ENCODE measurements at places on chromosomes 6 and 20. TPM values are rescaled to one million over a fixed set of nuclear protein-coding genes. Genes with fewer than 3 reads are reported as not detected.

DNA sequence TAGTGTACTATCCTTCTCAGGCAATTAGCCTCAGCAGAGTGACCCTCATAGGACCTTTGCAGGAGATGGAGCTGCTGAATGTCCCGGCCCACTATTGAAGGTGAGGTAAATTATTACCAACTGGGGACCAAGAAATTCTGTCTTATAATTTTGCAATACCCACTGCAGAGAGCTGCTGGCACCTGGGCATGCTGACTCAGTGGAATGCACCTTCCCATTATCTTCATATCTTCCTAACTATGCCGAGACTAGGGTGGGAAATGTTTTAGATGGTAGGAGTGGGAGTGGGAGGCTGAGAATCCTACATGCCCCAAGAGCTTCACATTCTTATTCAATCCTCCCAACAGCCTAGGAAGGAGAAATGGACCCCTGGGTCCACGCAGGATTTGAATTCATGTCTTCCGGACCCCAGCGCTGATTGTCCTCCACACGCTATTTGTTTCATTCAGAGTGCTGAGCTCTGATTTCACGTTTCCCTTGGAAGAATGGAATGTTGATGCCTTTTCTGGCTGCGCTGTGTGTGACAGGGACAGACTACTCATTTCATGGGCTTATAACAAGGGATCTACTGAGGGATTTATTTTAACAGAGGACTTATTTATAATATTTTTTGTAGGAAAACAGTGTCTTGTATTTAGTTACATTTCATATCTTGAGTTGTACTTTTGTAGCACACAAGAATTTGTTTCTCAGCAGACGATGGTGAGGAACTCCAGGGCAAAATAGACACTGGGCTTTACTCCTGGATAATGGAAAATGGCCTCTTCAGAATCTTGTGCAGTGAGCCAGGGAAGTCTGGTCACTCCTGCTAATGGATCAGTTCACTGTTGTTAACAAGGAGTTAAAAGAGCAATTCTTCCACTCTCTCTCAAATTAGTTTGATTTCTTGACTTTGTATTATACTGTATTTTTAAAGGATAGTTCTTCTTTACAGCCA, 66.4 kb downstream of the FYN start:
- no peak for DNase-seq

The FBXL4 gene
- total RNA-seq: 25.8 TPM

DNA sequence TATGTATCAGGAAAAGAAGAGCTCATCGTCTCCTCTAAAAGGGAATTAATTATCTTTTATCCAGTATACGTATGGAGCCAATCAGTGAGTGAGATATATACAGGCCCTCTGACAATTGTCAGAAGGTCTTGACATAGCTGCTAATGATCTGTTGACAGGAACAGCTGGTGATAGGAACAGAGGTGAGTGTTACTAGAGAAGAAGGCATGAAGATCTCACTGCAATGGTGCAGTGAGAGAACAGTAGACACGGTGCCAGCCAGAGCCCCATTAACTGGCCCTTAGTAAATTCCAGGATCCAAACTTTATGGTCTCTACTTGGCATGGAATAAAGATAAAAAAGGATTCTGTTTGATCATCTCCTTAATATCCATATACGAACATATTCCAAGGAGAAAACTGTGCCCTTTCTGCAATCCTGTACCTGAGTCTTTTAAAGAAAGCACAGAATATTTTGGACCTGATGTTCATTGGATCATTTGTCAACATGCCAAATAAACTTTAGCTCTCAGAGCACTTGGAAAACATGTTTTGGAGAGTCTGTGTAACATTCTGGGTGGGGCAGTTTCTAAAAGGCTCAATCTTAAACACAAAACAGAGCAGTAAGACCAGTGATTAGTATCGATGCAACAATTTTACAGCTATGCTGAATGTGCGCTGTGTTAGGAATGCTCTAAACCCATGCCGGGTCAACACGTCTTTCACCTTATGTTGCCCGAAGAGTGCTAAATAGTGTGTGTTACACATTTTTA, 135.8 kb upstream of the CITED2 start:
- DNase-seq: no peak

- no peak for DNase-seq
These were observed 14.6 kb upstream of the CDK5RAP1 start for GRCh38 chr20:33415948-33416347.

DNA sequence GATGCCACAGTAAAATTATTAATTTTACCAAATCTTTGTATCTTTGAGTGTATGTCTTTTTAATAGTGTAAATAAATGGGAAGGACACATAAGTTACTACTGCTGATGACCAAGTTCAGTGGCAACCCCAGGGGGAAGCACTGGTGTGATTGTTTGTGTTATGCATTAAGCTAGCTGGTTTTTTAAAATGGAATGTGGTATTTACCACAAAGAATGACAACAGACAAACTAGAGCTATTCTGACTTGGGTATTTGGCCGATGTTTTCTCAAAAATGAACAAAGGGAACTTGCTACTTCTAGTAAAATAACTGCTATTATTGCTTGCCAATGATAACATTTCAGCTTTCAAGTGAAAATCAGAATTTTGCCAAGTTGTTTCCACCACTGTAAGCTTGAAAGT, 2.9 kb downstream of the FNDC1 start:
- DNase-seq: no peak

- DNase-seq: no peak
These were observed 3.2 kb downstream of the ACTR5 start for GRCh38 chr20:38751360-38751976.

- DNase-seq: peak; percentile 89
These were observed 15.8 kb upstream of the RBPJL start for GRCh38 chr20:45290677-45291355.

DNA sequence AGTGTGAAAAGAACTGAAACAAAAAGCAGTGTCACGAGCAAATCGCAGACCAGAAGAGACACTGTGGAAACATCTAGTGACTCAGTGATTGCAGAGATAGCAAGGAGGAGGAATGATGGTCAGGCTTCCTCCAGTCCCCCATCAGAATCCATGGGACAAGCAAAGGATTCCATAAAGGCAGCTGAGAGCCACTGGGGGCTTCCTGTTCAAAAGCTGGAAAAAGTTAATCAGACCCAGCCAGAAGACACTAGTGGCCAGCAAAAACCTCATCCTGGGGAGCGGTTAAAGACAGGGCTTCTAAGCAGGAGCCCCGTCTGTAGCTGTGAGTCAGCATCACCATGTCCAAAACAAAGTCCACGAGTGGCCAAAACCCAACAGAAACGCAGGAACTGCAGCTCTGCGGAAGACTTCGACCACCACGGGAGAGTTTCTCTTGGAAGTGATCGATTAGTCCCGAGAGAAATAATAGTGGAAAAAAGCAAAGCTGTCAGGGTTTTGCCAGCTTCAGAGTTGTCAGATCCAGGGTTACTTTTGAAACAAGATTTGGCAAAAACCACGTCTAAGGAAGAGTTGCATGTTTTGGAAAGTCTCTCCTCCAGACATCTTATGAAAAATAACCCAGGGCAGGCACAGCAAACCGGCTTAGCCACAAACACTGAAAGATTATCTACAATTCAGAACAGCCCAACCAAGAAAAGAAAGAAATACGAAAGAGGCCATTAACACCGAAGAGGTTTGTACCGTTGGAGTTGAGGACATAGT, 51.0 kb downstream of the JAG1 start:
- no peak for DNase-seq

DNA sequence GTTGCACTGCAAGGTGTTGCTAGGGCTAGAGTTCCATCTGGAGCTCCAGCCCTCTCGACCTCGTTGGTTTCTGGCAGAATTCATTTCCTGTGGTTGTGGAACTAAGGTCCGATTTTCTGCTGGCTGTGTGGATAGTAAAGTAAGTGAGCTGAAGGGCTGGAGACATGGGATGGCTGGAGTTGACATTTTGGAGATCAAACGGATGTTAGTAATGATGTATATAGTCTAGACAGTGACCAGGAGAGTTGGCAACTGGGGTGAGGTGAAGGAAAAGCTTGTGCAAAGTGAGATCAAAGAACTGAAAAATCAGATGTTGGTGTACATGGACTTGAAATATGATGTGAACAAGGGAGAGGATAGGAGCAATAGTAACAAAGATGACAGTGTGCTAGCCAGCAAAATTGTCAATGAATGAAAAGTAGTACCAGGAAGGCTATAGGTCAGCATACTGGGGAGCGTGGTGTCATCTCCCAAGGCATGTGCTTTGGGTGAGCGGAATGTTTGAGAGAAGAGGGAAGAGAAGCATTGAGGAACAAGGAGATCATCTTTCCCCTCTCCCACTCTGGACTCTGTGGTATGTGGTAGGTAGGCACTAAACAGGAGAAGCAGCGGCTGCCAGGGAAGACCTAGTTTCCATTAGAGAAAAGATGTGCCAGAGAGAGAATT, 7.8 kb downstream of the QRSL1 start:
- DNase-seq: no peak

DNA sequence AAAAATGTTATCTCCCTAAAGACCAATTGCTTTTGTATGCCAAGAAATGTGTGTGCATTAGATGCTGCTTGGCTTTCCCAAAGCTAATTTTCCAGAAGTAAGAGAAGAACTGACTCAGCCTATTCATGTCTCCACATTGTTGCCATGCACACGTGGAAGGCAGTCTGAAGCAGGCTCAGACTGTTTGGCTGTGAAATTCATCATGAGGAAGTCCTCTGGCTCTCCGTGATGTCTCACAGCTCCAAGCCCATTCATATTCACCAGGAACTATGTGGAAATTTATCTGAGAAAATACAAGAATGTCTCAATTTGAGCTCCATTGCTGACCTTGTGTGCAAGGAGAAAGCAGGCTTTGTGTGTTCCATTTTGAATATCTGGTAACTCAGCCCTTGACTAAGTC, 1022.2 kb upstream of the GJE1 start:
- no peak for DNase-seq

DNA sequence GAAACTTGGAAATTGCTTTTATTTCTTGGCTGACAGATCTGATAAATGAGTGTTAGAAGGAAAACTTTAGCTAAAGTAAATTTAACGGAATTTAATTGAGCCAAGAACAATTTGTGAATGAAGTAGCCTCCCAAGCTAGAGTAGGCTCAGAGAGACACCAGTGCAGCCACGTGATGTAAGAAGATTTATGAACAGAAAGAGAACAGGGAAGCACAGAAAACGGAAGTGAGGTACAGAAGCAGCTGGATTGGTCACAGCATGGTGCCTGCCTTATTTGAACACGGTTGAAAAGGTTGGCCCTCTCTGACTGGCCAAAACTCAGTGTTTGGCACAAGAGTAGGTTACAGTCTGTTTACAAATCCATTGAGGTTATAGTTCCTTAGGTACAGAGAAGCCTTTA, 29.5 kb upstream of the IFNGR1 start:
- peak; percentile 34 for DNase-seq

The FAM217A gene
- total RNA-seq: not detected

DNA sequence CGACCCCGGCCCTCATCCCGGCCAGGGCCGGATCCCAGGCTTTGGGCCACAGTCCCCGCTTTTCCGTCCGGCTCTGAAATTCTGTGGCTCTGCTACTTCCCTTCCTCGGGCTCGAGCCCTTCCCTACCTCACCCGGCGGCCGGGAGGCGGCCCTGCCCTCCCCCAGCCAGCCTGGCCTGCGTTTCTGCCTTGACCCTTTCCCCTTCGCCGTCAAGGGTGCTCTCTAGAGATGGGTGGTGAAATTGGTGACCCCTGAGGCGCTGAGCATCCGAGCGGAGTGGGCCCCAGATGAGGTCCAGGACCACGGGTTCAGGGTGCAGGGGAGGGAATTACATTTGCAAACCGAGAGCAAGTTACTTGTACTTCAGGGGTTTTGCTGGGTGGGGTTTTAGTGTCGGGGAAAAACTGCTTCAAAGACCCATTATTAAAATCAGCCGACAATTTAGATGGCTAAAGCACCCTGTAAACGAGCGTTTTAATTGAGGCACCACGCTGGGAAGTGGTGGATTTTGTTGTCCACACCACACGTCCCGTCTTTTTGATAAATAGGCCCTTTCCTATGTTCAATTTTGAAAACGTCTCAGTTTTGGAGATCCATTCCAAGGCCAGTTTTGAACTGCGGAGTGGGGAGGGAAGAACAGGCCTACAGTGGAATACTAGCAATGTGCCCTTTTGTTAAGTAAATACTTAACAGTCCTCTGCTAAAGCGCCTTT, 9.9 kb downstream of the TFAP2A start:
- no peak for DNase-seq

DNA sequence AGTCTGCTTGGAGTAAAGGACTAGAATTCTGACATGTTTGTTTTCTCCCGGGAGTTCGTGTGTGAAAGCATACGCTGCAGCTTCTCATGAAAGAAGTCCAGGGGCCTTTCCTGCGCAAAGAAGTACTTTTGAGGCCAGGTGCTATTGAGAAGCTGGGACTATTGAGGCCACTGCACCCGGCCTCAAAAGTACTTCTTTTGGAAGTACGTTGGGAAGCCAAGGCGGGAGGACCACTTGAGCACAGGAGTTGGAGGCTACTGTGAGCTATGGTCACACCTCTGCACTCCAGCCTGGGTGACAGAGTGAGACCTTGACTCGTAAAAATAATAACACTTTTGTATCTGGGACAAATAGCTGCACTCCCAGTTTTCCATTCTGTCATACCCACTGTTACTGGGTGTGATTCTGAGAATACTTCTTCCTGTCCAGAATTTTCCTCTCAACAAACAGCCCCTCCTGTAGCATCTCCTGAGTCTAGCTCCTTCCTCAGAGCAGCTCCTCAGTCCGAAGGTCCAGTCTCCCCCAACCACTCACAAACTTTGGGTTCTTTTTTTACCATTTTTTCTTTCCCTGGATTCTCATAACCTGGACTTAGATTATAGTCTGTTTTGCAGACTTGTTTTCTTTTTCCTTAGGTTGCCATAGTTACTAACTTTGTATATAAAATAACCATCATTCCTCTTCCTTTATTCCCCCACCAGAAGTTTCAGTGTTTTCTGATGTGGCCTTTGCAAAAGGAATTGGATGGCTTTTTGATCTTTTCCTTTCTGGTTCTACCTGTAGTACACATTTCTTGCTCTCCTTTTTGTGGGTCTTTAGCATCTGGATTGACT, 12.7 kb downstream of the STK35 start:
- no peak for DNase-seq

The SGK2 gene
- 42.9 TPM for total RNA-seq

The BPIFA3 gene
- not detected for total RNA-seq

The FRK gene
- total RNA-seq: 25.0 TPM

DNA sequence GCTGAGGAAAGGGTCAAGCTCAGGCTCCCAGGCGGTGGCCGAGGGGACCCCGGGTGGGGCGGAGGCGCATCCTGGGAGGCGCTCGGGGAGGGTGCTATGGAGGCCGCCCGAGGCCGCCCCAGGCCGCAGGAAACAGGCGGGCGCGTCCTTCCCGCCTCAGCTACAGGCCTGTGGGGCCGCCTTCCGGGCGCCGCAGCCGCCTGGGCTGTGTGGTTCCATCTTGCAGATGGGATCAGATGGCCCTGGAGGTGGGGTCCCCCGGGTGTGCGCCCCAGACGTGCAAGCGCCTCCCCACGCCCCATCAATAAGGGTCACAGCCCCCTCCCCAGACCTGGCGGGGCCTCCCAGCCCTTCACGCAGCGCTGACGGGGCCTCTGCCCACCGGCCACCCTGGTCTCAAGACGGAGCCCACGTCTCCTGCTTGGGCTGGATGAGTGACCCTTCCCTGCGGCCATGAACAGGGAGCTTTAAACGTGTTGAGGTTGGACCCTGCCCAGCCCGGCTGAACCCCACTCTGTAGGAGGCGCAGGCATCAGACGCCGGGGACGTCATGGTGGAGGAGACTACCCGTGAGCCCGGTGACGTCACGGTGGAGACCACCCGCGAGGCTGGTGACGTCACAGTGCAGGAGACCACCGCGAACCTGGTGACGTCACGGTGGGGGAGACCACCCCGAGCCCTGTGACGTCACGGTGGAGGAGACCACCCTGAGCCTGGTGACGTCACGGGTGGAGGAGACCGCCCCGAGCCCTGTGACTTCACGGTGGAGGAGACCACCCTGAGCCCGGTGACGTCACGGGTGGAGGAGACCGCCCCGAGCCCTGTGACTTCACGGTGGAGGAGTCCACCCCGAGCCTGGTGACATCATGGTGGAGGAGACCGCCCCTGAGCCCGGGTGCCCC, 267.0 kb downstream of the DLL1 start:
- DNase-seq: no peak

Measured in kidney (tissue), 22 donors.